GM18507 (cell line): ENCODE measurements at places on chromosomes 7 and 10.

DNA sequence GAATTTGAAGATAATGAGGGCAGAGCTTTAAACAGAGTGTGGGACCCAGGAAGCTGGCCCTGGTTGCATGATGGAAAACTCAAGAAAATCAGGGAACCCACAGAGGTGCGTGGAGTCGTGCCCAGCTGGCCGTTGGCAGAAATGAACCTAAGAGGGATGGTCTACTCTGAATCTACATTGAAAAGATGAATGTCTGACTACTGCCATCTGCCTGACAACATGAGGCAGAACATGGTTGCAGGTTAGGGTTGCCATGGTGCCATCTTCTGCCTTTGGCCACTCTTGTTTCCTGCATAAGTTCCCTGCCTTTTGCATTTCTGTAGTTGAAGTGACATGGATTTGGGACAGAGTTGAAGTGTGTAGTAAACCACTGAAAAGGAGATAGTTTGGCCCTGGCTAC lies 138.5 kb upstream of the COBL start:
- DNase-seq: no peak

DNA sequence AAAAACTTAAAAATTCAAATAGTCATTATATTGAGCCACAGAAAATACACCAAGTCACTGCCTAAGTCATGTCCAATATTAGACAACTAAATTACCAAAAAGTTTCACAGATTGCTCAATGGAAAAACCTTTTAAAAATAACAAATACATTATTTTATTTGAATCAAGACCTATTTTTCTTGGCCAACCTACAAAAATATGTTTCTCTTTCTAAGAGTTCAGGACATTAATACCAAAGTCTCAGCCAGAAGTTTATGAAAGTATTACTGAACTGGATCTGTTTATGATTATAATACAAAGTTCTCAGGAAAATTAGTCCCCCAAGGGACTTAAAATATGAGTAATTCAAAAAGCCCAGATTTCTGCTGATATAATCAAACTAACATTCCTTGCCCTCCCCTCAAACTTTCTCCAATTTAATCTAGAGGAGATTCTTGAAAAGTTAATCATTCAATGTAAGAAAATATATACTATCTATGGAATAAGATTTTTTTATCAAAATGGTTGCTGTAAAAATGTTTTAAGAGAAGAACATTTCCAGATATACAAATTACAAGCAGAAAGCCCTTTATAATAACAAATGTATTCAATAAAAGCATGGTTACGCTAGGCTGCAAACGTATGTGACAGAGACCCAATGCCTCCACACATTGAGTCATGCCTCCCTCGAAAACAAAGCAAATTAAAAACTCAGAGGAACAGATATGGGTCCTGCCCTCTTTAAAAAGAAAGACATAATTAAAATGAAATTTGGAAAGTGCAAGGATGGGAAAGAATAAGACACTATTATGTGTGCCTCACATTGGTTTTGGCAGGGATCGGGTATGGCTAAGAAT lies 381.6 kb downstream of the PARD3 start:
- DNase-seq: no peak

DNA sequence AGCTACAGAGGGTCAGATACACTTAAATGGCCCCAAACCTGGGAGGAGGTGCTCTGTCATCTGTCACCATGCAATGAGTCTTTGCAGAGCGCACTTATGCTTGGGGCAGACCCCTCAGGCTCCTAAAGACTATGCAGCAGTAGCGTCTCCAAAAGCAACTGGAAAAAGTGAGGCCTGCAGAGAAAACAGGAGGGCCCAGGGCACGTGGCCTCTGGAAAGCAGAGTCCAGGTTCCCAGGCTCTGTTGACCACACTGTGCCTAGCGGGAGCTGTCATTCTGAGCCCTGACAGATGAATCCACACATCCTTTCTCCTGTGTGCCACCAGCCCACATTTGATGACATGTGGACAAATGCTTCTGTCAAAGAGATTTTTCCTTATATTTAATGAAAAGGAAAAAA lies 66.4 kb downstream of the MINDY4 start:
- no peak for DNase-seq

GRCh38 chr10:23171232-23171876 lies 20.8 kb upstream of the PTF1A start:
- no peak for DNase-seq

DNA sequence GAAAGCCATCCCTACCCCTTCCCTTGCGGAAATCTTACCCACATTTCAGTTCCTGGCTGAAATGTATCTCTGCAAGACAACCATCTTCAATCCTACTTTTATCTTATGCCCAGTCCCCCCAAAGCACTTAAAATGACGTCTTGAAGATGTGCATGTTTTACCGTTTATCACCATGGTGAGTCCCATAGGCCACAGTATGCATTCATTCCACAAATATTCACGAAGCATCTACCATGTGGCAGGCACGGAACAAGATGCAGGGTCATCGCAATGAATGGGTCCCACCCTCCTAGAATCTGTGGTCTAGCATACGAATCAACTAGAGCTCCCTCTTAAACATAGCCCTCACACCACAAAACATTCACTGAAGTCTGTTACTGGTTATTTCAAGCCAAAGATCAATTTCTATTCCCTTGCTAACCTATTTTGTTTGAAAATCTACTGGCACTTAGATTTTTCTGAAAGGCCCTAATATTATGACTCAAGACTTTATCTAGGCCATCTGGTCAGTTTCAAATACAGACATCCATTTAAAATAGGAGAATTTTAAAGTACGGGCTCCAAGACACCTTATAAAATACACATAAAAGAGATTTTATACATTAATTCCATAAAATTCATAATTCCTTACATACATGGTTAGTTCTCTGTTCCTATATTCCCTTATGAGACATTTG lies 99.4 kb downstream of the PARD3 start:
- DNase-seq: no peak

- no peak for DNase-seq
Measured at GRCh38 chr7:113087071-113087998, 708 bp upstream of the GPR85 start.

GRCh38 chr7:95018021-95018420 lies 110.6 kb downstream of the PPP1R9A start:
- no peak for DNase-seq

DNA sequence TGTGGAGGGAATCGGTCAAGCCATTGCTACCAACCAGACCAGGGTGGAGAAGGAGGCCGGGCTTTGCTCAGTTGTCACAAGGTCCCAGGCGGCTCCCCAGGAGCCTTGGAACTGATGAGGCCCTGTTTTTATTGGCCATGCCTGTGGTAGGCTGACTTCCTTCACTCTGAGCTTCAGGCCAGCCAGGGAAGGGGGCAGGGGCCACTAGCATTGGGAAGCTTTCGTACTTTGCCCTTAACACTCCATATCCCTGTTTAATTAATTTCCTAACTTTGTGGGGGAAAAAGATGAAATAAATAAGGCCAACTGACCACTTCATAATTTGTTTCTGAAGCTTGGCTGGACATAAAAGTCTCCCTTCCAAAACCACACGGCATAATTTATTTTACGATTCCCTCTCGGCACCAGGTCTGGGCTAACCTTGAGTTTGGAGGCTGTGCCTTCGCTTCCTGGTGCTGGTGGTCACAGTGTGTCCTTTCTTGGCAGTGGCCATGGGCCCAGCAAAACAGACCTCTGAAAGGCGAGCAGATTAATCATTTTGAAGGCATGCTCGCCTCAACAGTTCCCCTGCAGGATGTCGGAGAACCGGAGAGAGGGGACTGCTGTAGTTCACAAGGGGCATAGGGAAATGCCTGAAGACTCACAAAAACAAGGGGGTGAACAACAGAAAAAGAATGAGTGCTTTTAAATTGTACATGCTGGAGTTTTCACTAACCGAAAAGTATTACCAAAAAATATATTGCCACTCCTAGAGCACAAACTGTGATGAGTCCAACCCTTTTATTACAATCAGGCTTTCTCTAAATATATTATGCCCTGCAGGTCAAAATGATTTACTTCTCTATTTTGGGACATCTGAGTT lies 966.0 kb downstream of the LRMDA start:
- DNase-seq: no peak

DNA sequence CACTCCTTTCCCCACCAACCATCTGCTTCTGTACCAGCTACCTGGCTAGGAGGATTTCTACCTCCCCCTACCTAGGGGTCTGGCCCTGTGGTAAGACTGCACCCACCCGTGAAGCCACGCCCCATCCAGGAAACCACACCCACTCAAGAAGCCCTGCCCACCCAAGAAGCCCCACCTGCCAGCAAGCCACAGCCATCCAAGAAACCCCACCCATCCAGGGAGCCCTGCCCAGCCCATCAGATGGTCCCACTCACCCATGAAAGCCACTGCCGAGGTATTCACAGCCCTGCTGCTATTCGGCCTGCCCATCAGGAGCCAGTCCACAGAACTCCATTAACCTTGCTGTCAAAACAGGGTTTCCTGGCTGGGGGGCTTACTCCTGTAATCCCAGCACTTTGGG lies 15.6 kb upstream of the MUC3A start:
- DNase-seq: no peak

DNA sequence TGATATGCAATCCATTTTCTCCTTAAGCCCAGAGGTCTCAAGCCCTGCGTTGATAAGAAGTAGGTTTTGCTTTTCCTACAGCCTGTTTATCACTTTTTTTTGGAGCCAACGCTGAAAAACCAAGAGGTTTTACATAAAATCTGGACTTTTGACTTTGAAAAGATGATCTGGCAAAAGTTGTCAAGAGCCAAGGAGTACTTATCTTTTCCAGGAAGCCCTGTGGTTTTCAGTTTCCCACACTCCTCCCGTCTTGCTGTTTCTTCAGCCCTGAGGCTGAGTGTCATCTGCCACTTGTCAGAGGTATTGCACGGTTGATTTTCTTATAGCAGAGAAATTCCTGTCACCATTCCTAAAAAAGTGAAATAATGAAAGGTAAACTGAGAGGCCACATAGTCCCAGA lies 108.7 kb downstream of the TYW1 start:
- no peak for DNase-seq
